ENCODE measurements at places on chromosomes 11 and 22.
A peak's percentile ranks its signal among the peaks of the same experiment; 100 is the strongest.

- no peak for DNase-seq
Observed at GRCh38 chr11:112925516-112926310, 35.5 kb upstream of the NCAM1 start.

DNA sequence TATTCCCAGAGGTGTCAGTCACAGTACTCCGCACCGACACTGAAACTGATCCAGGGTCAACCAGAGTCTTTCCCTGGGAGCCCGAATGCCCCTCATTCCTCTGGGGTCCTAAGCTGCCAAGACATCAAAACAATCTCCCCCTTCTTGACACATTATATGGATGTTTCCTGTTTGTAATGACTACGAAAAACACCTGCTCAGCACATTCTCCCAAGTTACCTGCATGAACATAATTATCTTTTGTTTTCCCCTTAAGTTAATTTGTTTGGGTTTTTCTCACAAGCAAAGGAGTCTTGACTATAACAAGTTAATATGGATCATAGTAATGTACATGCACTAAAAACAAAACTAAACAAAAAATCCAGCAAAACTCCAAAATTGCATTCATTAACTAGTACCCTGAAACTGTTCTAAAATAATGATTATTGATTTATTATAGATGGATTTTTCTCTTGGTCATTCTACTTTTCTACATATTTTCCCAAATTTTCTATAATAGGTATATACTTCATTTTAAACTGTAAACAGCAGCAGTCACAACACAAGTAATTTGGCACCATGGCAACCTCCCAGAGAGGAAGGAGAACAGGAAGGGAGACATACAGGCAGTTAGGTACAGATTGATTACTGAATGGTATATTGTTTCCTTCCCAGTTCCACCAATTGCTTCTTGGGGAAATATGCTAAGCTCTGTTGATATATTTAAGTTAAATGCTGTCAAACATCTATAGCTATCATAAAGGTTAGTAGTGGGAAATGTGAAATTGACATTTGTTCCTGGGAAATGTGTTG is 631.5 kb downstream of the METTL15 start:
- no peak for DNase-seq

- no peak for DNase-seq
Observed at GRCh38 chr11:15944460-15944859, 411.9 kb downstream of the SOX6 start.

DNA sequence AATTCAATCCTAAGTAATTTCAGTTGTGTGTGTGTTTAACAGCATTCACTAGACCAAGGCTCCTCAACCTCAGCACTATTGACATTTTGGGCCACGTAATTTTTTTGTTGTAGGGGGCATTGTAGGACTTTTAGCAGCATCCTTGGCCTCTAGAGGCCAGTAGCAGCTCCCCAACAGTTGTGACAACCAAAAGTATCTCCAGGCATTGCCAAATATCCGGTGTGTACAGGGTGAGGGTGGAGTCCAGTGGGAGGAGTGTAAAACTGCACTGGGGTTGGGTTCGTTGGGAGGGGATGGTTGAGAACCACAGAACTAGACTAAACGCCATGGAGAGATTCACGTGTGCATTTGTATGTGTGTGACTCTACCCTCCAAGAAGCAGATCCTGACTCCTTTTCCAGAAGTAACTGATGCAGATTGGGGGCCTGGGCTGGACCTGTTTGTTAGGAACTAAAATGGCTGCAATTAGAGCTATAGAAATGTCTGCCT is 5.9 kb upstream of the PHF21A start:
- DNase-seq = peak; percentile 71

- no peak for DNase-seq
Observed at GRCh38 chr11:78683774-78684173, 109.1 kb upstream of the NARS2 start.

- DNase-seq = no peak
Observed at GRCh38 chr22:44764974-44765373, 12.6 kb downstream of the ARHGAP8 start.

- DNase-seq = peak; percentile 80
Observed at GRCh38 chr22:20238536-20238900, 29.6 kb downstream of the RTN4R start.

- no peak for DNase-seq
Observed at GRCh38 chr11:19913893-19914249, 201.2 kb downstream of the NAV2 start.

DNA sequence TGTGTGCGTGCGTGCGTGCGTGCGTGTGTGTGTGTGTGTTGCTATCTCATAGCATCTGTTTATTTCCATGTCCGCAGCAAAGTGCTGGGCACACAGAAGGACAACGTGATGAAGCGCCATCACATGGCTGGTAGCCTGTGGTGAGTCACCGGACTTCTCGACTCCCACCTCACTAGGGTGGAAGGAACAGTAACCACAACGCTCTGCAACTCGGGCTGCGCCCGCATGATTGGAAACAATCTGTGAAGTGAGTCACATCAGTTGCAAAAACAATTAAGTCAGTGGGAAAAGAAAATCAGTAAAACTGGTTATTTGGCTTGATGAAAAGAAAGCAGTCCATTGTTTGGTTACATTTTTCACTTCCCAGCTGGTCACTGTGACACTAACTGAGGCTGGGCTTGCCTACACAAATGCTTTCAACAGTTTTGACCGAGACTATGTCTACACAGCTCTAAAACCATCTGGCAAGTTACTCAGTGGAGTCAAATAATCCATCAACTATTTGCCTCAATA is 437.3 kb upstream of the CADM1 start:
- peak; percentile 9 for DNase-seq

DNA sequence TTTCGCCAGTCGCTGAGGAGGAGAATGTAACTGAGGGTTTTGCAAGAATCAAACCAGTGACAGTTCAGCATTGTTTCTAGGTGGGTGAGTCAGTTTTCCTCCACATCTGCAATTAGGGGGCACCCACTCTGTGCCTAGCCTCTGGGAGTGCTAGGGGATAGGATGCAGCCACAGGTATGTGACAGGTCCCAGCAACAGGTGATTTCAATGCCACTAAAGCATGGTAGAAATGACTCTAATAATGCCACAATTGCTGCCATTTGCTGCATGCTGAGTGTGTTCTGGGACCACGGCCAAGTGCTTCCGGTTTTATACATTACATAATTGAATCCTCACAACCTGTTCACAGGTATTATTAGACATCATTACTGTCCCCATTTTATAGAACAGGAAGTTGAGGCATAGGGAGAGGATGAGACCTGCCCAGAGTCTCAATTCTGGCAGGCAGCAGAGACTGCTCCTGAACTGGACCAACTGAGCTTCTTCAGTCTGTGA is 556 bp downstream of the CRYBB2 start:
- no peak for DNase-seq

DNA sequence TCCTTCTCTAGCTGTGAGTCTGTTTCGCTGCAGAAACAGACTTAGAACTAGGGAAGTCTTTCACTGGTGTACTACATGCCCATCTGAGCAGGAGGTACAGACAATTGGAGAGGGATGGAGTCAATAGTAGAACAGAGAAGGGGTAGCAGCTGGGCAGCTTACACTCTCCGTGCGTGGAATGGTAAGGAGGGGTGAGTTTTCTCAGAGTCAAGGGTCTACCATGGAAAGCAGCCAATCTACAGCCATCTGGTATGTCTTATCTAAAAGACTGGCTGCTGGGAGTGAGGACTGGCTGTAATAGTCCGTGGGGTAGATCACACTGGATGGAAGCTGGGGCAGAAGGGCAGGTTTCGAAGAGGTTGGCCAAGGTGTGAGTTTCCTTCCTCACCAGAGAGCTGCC is 137.3 kb upstream of the TENM4 start:
- no peak for DNase-seq

GRCh38 chr11:63694596-63694995 is 13.3 kb downstream of the RTN3 start:
- no peak for DNase-seq

- peak; percentile 70 for DNase-seq
Observed at GRCh38 chr11:35237860-35238715, 99.1 kb downstream of the CD44 start.

DNA sequence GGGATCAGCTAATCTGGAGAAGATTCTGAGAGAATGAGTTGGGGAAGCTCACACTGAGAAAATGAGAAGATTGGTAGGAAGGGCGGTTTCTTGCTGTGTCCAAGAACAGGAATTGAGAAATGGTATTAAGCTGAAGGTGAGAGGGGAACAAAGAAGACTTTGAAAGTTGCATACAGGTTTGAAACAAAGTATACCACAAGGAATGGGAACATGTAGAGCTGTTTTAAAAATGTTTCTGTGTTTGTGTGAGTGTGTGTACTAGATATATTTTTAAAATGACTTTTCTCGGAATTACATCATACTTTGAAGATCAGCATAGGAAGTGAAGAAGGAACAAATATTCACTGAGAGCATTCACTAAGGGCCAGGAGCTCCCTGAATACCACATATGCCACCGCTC is 24.4 kb upstream of the IZUMO1R start:
- DNase-seq = no peak

DNA sequence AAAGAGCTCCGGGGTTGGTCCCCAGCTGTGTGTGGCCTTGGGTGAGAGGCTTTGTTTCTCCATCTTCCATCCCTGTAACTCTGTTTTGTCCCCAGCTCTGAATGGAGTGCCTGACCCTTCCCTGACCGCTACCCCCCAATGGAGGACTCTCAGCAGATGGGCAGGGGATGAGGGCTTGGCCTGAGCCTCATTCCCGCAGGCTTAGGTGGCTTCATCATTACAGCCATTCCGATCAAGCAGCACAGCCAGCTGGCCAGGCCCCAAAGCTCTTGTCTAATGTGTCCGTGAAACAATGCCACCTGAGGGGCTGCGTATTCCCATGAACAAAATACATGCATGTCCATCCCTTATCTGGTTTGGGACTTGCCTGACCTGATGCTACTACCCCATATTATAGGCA is 3.9 kb upstream of the CDC42EP2 start:
- no peak for DNase-seq

DNA sequence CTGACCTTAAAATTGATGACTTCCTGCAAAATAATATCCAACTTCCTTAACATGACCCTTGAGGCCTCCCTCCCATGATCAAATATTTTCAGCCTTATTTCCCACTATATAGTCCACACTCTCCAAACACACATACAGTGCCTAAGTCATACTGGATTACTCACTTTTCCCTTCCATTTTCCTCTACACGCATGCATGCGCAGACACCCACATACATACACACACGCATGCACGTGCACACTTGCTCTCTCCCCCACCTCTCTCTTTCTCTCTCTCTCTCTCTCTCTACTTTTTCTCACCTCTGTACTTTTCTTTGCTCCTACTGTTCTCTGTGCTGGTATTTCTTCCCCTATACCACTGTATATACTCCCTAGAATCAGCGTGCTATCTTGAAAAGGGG is 28.1 kb downstream of the DLG2 start:
- no peak for DNase-seq

GRCh38 chr11:72577271-72577721 is 96.9 kb downstream of the PDE2A start:
- DNase-seq = no peak

GRCh38 chr11:132256528-132257279 is 886.3 kb downstream of the NTM start:
- DNase-seq = no peak

GRCh38 chr11:123504401-123504800 is 74.3 kb downstream of the GRAMD1B start:
- DNase-seq = no peak

GRCh38 chr11:76863196-76863777 is 2.6 kb downstream of the ACER3 start:
- no peak for DNase-seq

DNA sequence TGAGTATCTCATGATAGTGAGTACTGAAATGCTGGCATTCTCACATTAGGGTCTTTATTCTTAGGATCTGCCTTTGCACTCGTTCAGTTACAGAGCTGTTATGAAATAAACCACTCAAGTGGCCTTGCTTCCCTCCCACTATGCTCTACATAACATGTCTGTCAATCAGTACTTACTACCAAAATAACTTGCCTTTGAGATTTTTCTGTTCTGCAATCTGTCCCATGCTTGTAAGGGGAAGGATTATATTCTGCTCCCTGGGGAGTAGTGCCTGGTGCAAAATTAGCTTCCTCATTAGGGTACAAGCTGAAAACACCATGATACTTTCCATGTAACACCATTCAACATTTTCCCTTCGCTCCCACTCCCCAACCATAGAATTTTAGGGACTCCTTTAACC is 1.9 kb upstream of the GRAP2 start:
- DNase-seq = no peak

DNA sequence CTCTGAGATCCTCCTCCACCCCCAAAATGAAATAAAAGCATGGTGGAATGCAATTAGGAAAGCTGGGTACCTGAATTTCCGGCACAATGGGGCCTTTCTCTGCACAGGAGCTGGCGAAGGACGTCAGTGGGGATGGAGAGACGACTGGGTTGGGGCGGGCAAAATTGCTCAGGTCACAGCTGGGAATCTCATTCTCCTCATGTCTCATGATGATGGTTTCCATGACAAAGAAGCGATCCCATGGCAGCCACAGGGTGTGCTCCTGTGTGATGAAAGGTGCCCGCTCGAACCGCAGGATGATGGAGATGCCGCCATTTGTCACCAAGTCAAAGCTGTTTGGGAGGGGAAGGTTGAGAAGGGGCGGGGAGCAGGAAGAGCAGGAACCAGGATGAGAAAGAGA is 157.6 kb upstream of the NARS2 start:
- DNase-seq = no peak

GRCh38 chr11:2138068-2138430 is 1.1 kb downstream of the IGF2 start:
- no peak for DNase-seq

DNA sequence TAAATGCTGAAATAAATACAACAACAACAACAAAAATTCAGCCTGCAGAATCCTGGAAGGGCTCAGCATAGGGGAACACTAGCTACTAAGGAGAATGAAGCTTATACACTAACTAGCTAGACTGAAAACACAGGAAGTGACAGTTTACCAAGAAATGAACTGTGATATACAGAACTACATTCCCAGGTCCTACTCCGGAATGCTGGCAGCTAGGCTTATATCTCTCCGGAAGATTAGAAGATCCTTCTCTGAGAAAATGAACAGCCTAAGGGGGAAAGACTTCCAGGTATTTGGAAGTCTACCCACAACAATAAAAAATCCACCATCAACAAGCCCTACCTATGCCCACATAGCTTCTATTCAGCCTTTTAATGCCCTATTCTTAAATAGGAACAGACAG is 31.0 kb downstream of the CCDC34 start:
- no peak for DNase-seq

DNA sequence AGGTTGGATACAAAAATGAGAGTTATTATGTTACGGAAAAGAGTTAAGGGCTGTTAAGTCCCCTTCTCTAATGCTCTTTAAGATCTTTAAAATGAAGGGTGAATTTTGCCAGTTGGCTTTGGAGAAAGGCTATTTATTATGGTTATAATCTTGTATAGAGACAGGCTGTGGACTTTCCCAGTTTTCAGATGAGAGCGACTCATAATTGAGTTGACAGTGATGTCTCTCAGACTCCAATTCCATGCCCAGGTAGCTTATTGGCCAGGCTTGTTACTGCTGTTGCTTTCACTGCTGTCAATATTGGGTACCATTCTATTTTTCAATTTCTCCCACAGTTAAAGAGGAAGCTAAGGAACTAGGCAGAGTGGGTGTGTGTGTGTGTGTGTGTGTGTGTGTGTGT is 13.1 kb downstream of the ENDOD1 start:
- DNase-seq = no peak

- DNase-seq = no peak
Observed at GRCh38 chr22:31431950-31432349, 32.5 kb downstream of the DRG1 start.

- DNase-seq = no peak
Observed at GRCh38 chr11:105923807-105924206, 98.2 kb downstream of the MSANTD4 start.

GRCh38 chr22:32073262-32073661 is 30.2 kb downstream of the SLC5A1 start:
- no peak for DNase-seq

GRCh38 chr22:25049770-25050169 is 97.3 kb downstream of the KIAA1671 start:
- no peak for DNase-seq

Data from activated CD8-positive, alpha-beta T cell treated with anti-CD3 and anti-CD28 coated beads for 36 hours (primary cell).